Thymus (tissue), 14 donors: ENCODE measurements at places on chromosomes 6 and 20.
A peak's percentile ranks its signal among the peaks of the same experiment; 100 is the strongest.

- DNase-seq: no peak
- H3K36me3 ChIP-seq: no peaks in the 10 kb centered on the region
- H3K4me1 ChIP-seq: no peaks in the 10 kb centered on the region
Observed at GRCh38 chr6:150228072-150228733, 85.4 kb downstream of the PPP1R14C start.

GRCh38 chr20:64100946-64101688 is 6.2 kb downstream of the NPBWR2 start:
- H3K4me3 ChIP-seq: no peak overlapping the region
- peaks cover 22% of the 10 kb centered on the region for H3K27me3 ChIP-seq
- no peak overlapping the region for H3K27ac ChIP-seq
- H3K36me3 ChIP-seq: no peaks in the 10 kb centered on the region
- no peaks in the 10 kb centered on the region for H3K4me1 ChIP-seq

- no peaks in the 10 kb centered on the region for H3K36me3 ChIP-seq
- peaks cover 3% of the 10 kb centered on the region for H3K4me1 ChIP-seq
- H3K4me3 ChIP-seq: no peak overlapping the region
- no peak for DNase-seq
- no peak overlapping the region for H3K27ac ChIP-seq
Observed at GRCh38 chr6:131285548-131285947, 150.3 kb downstream of the AKAP7 start.

DNA sequence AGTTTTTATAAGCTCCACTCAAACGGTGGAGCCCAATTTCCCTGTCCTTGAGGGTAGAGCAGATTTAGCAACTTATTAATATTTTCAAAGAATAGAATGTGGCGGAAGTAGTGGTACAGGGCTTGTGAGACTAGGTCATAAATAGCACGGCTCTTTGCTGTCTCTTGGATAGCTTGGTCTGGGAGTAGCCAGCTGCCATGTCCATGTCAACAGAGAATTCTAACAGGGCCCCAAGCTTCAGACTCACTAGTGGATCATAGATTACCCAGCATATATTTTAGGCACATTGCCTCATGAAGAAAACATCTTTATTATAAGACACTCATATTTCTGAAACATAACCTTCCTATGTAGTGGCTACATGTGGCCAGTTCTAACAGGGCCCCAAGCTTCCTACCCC is 755.7 kb downstream of the HDGFL1 start:
- H3K4me3 ChIP-seq: no peak overlapping the region
- no peaks in the 10 kb centered on the region for H3K27me3 ChIP-seq
- no peaks in the 10 kb centered on the region for H3K4me1 ChIP-seq
- DNase-seq: no peak
- no peak overlapping the region for H3K27ac ChIP-seq

GRCh38 chr6:150169609-150170008 is 26.8 kb downstream of the PPP1R14C start:
- H3K4me3 ChIP-seq: no peak overlapping the region
- no peaks in the 10 kb centered on the region for H3K36me3 ChIP-seq
- no peak for DNase-seq
- H3K27me3 ChIP-seq: no peaks in the 10 kb centered on the region

DNA sequence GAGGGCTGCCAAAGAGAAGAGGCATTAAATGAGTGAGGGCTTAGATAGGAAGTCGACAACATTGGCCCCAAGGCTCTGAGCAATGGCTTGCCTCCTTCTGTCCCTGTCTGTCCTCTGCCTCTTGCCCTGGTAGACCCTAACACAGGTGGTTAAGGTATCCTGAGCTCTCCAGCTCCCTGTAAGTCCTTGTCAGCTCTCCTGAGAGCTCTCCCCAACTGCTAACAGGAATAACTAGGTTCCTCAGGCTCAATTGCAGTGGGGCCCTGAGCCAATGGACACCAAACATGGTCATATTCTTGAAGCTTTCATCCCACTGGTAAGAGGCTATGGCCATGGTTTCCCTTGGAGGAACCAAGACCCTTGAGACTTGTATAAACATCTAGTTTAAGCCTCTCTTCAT is 5.0 kb upstream of the CPNE1 start:
- no peak overlapping the region for H3K4me3 ChIP-seq
- H3K4me1 ChIP-seq: no peaks in the 10 kb centered on the region
- peaks cover 35% of the 10 kb centered on the region for H3K36me3 ChIP-seq
- H3K27me3 ChIP-seq: no peaks in the 10 kb centered on the region
- DNase-seq: no peak
- H3K27ac ChIP-seq: no peak overlapping the region

GRCh38 chr6:34589140-34589539 is 33.0 kb upstream of the SPDEF start:
- peaks cover 5% of the 10 kb centered on the region for H3K4me1 ChIP-seq
- peaks cover 23% of the 10 kb centered on the region for H3K36me3 ChIP-seq
- no peak for DNase-seq
- no peak overlapping the region for H3K27ac ChIP-seq
- H3K27me3 ChIP-seq: no peaks in the 10 kb centered on the region

- H3K4me3 ChIP-seq: no peak overlapping the region
- H3K27me3 ChIP-seq: no peaks in the 10 kb centered on the region
- H3K27ac ChIP-seq: no peak overlapping the region
- no peak for DNase-seq
- no peaks in the 10 kb centered on the region for H3K4me1 ChIP-seq
Observed at GRCh38 chr6:118579786-118580185, 31.7 kb downstream of the PLN start.

- H3K27ac ChIP-seq: no peak overlapping the region
- H3K4me1 ChIP-seq: no peaks in the 10 kb centered on the region
- no peak for DNase-seq
- H3K4me3 ChIP-seq: no peak overlapping the region
Observed at GRCh38 chr6:168823397-168824212, 382.6 kb downstream of the SMOC2 start.

- H3K27me3 ChIP-seq: no peaks in the 10 kb centered on the region
- DNase-seq: no peak
- H3K27ac ChIP-seq: no peak overlapping the region
- no peaks in the 10 kb centered on the region for H3K4me1 ChIP-seq
- no peaks in the 10 kb centered on the region for H3K36me3 ChIP-seq
Observed at GRCh38 chr20:33169176-33169794, 1.3 kb downstream of the BPIFA2 start.

DNA sequence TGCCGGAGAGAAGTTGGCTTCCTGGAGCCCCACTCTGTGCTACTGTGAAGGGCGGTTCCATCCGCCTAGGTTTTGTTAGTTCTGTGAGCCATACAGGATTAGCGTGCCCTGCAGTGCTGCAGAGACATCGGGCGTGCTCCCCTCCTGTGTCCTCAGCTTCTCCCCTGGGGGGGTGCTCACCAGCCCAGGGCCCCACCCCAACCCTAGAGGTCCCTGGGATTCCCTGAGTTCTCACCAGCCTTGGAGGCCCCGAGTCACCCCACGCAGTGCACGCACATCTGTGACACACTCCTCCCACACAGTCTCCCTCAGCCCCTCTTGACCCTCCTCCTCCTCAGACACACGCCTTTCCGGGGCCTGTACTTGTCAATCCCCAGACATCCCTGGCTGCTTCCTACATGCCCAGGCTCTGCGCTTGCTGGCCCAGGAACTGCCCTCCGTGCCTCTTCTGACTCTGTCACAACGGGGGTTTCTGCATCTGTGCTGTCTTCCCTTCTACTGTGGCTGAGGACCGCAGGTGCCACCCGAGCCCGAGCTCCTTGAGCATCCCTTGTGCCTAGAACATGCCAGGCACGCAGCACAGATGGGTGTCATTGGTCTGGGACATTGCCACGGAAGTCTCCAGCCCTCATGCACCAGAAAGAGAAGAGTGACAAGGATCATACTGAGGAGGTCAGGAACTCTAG is 123.2 kb upstream of the RPS6KA2 start:
- no peaks in the 10 kb centered on the region for H3K36me3 ChIP-seq
- peaks cover 25% of the 10 kb centered on the region for H3K4me1 ChIP-seq
- H3K27me3 ChIP-seq: no peaks in the 10 kb centered on the region
- no peak overlapping the region for H3K27ac ChIP-seq
- H3K4me3 ChIP-seq: no peak overlapping the region

GRCh38 chr6:98900706-98901105 is 47.0 kb downstream of the FBXL4 start:
- H3K4me1 ChIP-seq: no peaks in the 10 kb centered on the region
- no peak overlapping the region for H3K27ac ChIP-seq
- DNase-seq: no peak

- no peaks in the 10 kb centered on the region for H3K36me3 ChIP-seq
- no peak overlapping the region for H3K27ac ChIP-seq
- H3K27me3 ChIP-seq: no peaks in the 10 kb centered on the region
Observed at GRCh38 chr6:77397561-77397960, 65.7 kb downstream of the HTR1B start.

DNA sequence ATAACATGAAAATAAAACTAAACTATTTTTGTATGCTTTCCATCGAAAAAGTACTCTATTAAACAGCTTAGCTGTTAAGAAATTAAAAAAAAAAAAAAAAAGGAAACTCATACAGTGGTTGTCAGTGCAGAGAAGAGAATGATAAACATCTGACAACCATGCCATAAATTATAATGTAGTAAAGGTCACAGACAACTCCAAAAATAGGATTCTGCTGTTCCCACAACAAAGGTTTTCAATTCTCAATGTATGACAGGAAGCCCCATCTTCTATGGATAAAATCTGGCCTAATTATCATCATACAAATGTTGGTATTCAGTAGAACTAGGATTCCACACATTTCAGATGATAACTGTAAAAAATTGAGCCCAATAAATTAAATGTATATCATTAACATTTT is 5.0 kb downstream of the PLN start:
- no peak overlapping the region for H3K4me3 ChIP-seq
- no peak for DNase-seq
- H3K27me3 ChIP-seq: no peaks in the 10 kb centered on the region

DNA sequence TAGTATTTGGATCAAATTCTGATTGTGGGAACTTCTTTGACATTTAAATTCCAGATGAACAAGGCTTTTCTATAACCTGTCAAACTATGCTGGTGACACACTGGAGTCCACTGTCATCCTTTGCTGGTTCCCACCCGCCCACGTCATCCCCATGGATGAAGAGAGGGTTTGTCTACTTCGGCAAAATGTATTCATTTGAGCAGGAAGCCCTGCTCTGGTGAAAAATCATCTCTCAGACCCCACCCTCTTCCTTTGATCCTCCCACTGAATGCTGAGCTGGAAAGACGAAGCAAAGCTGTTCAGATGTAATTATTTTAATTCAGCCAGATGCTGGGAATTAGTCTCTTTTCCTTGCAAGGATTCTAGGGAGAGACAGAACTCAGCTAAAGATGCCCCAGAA is 50.5 kb downstream of the CPNE5 start:
- no peaks in the 10 kb centered on the region for H3K4me1 ChIP-seq
- H3K27ac ChIP-seq: no peak overlapping the region
- no peaks in the 10 kb centered on the region for H3K36me3 ChIP-seq
- no peak overlapping the region for H3K4me3 ChIP-seq
- peaks cover 2% of the 10 kb centered on the region for H3K27me3 ChIP-seq
- DNase-seq: no peak

DNA sequence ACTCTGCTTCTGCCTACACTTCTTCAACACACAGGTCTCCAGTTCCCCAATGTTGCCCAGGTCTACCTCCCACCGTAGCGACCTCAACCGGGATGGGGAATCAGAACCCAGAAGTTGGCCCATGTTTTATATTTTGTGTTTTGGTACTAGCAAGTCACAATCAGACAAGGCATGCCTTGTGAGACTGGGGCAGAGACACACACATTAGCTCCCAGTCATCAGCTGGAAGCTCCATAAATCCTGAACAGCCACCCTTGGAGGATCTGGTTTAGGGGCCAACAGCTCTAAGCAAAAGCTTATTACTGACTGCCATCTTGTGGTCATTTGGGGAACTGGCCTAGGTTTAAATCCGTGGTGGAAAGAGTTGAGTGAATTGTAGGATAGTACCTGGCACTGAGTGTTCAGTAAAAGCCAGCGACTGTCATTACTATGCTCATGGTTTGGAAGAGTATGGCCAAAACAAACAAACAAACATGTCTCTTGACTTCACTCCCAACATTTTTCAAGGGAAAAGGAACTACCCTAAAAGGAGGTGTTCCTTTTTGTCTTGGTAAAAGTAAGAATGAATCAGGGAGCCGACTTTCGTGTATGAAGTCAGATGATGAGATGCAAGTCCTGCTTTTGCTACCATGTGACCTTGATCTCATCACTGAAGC is 40.5 kb downstream of the PIM1 start:
- H3K36me3 ChIP-seq: no peaks in the 10 kb centered on the region
- no peak overlapping the region for H3K4me3 ChIP-seq
- no peaks in the 10 kb centered on the region for H3K4me1 ChIP-seq
- DNase-seq: peak; percentile 84

- no peaks in the 10 kb centered on the region for H3K36me3 ChIP-seq
- no peak overlapping the region for H3K4me3 ChIP-seq
- H3K27me3 ChIP-seq: no peaks in the 10 kb centered on the region
- H3K27ac ChIP-seq: no peak overlapping the region
- DNase-seq: no peak
Observed at GRCh38 chr6:2507521-2508037, 243.1 kb downstream of the MYLK4 start.

GRCh38 chr6:108720827-108721226 is 127.4 kb upstream of the ARMC2 start:
- H3K27ac ChIP-seq: no peak overlapping the region
- DNase-seq: no peak
- no peaks in the 10 kb centered on the region for H3K36me3 ChIP-seq
- H3K4me1 ChIP-seq: no peaks in the 10 kb centered on the region
- H3K4me3 ChIP-seq: no peak overlapping the region

GRCh38 chr6:50711686-50712085 is 1.6 kb upstream of the TFAP2D start:
- H3K27me3 ChIP-seq: peaks cover 92% of the 10 kb centered on the region
- DNase-seq: no peak
- H3K4me1 ChIP-seq: no peaks in the 10 kb centered on the region
- no peak overlapping the region for H3K27ac ChIP-seq

GRCh38 chr6:42026540-42026939 is 23.8 kb upstream of the TAF8 start:
- no peaks in the 10 kb centered on the region for H3K27me3 ChIP-seq
- DNase-seq: no peak
- no peak overlapping the region for H3K4me3 ChIP-seq
- H3K36me3 ChIP-seq: peaks cover 60% of the 10 kb centered on the region
- H3K4me1 ChIP-seq: peaks cover 96% of the 10 kb centered on the region

- H3K4me3 ChIP-seq: no peak overlapping the region
- no peaks in the 10 kb centered on the region for H3K27me3 ChIP-seq
- H3K27ac ChIP-seq: no peak overlapping the region
- H3K36me3 ChIP-seq: no peaks in the 10 kb centered on the region
- H3K4me1 ChIP-seq: no peaks in the 10 kb centered on the region
Observed at GRCh38 chr20:2637246-2637645, 15.2 kb upstream of the NOP56 start.

GRCh38 chr20:52230409-52230808 is 38.8 kb upstream of the ZFP64 start:
- H3K4me3 ChIP-seq: no peak overlapping the region
- no peaks in the 10 kb centered on the region for H3K4me1 ChIP-seq
- H3K27me3 ChIP-seq: no peaks in the 10 kb centered on the region
- DNase-seq: no peak

DNA sequence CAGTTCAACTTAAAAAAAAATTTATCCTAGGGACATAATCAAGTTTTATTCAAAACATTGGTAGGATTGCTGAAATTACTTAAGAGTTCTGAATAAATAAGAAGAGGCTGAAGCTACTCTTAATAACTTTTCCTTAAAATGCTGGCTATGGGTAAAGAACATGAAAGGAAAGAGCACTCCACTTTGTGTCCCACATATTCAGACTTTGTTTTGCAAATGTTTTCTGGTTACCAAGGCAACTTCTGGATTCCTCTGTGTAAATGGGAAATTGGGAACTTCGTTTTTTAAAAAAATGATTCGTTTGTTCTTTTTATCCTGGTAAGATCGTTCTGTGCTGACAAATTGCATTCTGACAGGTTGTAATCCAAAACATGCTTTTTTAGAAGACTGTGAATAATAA is 115.0 kb downstream of the KIF6 start:
- no peak overlapping the region for H3K4me3 ChIP-seq
- no peaks in the 10 kb centered on the region for H3K36me3 ChIP-seq
- H3K27ac ChIP-seq: no peak overlapping the region
- H3K4me1 ChIP-seq: no peaks in the 10 kb centered on the region
- DNase-seq: no peak
- no peaks in the 10 kb centered on the region for H3K27me3 ChIP-seq
